Karpas-422 (cell line): ENCODE measurements at places on chromosomes 5 and 9.

DNA sequence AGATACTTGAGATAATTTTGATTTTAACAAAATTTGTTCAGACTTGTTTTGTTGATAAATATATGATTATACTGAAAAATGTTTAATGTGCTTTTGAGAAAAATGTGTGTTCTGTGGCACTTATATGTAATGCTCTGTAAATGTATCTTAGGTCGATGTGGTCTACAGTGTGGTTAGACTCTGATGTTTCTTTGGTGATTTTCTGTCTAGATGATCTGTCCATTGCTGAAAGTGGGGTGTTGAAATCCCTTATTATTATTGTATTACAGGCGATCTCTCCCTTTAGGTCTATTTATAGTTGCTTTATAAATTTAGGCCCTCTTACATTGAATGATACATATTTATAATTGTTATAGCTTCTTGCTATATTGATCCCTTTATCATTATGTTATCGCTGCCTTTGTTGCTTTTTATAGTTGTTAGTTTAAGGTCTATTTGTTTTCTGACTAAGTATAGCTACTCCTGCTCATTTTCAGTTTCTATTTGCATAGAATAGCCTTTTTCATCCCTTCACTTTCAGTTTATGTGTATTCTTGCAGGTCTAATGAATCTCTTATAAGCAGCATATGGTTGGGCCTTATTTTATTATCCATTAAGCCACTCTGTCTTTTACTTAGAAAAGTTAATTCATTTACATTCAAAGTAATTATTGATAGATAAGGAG is 124.3 kb downstream of the MRPS30 start:
- DNase-seq: no peak

- no peak for DNase-seq
These were observed 166.8 kb downstream of the HSD17B3 start for GRCh38 chr9:96135076-96135752.

- DNase-seq: no peak
These were observed 46.2 kb upstream of the PWWP2A start for GRCh38 chr5:160165137-160166068.

DNA sequence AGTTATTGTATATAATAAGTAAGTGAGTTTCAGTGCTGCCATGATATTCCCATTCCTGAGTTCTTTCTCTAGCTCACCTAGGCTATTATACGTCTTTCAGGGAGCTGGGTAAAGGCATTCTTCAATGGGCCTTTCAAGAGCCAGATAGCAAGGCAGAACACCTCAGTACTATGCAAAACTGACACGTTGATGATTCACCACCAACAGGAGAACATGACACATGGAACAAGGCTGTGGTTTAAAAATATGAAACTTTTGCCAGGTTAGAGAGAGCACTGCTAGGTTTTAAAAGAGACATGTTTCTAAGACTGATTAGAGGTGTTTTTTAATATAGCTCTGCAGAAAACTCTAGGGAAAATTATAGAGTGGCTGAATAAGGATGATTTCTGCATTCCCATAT is 95.9 kb downstream of the UGCG start:
- DNase-seq: no peak

DNA sequence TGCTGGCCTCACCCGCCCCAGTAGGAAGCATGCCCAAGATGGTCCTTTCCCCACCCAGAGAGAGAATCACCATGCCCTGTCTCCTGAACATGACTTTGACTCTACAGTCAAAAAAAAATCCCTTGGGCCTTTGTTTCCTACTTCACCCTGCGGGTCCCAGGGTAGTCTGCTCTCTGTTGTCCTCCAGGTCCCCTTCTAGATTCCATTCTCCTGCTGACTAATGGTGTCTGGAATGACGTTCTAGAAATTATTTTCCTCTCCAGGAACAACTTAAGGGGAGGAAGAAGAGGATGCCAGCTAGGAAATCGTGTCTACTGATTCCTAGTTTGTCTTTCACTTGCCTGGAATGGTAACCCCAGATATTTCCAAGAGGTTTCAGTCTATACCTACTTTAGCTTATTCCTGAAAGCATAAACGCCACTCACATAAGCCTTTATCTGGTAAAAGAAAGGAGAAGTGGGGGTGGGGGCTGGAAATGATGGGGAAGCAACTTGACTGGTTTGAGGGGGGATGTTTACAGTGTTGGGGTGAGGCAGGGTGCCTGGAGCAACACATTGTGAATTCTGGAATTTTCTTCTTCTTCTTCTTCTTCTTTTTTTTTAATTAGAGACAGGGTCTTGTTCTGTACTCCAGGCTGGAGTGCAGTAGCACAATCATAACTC is 93.9 kb downstream of the SNX18 start:
- DNase-seq: no peak

GRCh38 chr5:73394610-73395009 is 54.0 kb downstream of the FOXD1 start:
- no peak for DNase-seq

DNA sequence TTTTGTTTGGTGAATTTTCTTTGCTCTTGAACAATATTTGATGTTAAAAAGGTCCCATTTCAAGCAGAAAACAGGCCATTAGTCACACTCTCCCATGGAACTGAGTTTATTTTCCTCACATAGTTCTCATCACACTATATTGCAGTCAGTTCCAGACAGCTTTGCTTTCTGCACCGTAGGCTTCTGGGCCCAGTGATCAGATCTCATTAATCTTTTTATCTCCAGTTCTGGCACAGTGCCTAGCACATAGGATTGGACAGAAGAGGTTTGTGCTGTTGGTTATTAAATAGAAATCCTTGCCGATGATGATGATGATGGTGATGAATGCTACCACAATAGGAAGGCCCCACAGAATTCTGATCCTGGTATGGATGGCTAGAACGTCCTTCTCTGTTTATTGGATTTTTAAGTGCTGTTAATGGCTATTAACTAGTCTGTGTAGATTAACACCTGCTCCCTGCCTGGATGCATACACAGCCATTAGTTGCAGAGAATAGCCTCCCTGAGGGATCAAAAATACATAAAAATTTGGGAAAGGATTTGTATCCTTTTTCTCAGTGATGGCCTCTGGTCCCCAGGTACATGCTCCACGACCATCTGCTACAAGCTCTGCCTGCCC is 52.0 kb upstream of the NTRK2 start:
- no peak for DNase-seq

DNA sequence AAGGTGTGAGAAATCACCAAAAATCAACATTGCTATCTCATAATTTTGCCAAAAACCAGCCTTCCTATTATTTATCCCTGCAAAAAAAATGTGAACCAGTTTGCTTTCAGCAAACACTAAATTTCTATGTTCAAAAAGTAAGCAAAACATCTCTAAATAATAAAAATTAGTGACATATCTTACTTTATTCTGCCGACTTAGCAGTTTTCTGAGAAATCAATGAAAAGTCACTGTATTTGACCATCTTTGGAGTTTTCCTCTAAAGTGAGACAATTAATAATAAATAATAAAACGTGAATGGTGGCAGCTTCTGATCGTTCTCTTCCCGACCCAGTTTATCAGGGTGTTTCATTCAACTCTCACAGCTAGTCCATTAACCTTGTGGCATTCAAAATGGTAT is 158.6 kb upstream of the TARS1 start:
- no peak for DNase-seq

GRCh38 chr5:41951224-41951623 is 26.1 kb downstream of the FBXO4 start:
- no peak for DNase-seq
